ENCODE measurements at places on chromosomes 6 and 20.

DNA sequence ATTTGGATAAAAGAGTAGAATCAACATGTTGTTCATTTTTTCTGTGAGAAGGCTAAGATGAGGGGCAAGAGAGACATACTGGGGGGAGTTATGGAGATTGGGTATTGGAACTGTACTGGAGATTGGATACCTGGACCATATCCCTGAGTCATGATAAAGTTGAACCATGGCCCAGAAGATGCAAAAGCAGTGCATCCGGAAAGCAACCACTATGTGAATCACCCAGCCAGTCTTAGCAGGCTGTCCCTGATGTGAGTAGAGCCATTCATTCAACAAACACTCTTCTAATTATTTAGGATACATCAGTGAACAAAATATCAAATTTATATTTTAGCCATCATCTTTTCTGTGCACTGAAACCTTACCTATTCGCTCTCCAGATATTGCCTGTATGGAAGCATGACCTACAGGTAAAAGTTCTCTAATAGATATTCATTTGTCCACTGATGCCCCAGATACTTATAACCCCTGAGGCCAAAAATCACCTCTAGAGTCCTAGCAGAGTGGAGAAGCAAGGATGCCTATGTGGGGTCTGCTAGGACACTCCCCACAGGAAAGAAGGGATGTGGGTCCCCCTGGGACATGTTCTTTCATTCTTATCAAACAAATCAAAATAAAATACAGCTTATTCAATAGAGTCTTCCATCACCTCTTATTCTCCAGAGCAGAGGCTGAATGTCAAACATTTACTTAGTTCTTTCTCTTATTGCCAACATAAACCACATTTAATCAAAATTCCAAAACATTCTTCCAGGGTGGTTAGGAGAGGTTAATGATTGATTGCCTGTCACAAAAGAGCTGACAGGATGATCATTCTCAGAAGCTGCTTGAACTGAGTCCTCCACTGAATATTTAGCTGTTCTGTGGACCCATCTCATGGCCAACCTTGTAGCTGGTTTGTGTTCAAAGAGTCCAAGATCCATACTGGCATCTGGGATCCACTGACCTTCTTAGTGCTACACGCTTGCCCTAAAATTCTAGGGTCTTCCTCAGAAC, 37.0 kb upstream of the PKHD1 start:
- no peak for DNase-seq

DNA sequence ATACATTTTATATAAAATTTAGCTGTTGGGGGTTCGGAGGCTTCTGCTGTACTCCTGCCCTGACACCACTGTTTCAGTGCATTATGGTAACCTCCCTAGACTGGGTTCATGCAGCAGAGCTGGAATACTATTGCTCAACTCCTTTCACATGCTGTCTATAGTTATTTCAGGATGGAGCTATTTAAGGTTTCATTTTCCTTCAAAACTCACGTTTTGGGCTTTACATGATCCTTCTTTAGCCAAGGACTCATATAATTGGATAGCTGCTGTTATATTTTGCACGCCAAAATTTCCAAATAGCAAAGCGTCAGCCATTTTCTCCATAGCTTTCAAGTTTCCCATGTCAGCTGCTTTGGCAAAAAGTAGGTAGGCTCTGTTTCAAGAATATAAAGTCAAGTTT, 76.8 kb downstream of the SEL1L2 start:
- no peak for DNase-seq

DNA sequence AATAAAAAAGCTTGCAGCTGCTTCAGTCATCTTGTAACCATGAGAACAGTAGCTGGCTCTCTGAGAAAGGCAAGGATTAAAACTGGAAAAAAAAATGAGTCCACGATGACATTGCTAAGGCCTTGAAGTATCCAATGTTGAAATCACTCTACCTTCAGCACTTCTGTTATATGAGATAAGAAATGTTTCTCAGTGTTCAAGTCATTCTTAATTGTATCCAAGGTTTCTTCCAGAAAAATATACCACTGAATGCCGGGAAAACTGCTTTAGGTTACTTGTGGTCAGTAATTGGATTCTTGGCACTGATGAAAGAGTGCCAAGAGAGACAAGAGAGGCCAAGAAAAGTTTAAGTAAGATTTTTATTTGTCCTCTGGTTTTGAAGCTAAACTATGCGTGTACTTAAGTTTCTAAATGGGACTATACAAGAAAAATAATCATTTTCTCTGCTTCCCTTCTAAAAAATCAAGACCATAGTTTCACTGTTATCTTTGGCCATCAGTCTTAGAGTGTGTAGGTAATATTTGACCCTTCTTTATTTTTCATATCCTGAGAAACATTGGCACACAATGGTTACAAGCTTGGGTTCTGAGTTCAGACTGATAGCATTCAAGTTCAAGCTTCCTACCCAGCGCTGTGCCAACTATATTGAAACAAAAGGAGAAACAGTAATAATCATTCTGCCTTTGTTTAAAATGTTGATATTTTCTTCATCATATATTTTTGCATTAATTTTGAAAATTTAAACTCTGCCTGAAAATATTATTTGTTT, 84.6 kb downstream of the TRDN start:
- no peak for DNase-seq

GRCh38 chr20:20668639-20669038, 43.8 kb downstream of the RALGAPA2 start:
- no peak for DNase-seq

- DNase-seq: no peak
These were observed 274.8 kb upstream of the RGS17 start for GRCh38 chr6:153405931-153406330.

DNA sequence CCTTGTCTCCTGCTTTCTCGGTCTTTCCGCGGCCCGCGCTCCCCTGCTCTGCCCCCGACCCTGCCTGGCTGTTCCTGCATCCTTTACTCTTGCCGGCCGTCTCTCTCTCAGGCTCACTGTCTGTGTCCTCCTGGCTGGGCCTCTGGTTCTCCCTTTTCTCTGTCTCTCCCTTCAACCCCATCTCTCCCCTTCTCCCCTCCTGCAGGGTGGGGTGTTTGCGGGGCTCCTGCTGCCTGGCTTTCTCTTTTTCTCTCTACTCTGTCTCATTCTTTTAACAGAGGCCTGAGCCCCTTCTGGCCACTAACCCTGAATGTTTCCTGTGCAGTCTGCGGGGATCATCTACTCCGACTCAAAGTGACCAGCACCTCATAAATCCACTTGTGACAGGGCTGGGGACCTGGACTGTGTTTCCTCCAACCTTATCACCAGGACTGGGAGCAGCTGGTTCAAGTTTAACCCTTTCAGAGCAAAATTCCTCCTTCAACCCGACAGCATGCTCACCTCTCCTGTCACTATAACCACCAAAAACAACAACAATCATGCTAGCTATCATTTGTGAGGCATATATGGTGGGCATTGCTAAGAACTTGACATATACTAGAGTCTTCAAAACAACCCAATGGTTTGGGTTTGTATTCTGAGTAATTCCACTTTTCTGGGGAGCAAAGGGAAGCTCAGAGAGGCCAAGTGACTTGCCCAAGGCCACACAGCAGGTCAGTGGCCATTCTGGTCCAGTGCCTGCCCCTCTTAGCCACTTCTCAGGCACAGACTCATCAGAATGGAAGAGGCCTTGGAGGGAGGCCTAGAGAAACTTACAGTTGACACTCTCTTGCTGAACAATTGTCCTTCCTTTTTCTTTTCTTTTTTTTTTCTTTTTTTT, 811 bp upstream of the RSPO4 start:
- no peak for DNase-seq

GRCh38 chr6:44935693-44936300, 392.3 kb upstream of the RUNX2 start:
- no peak for DNase-seq

DNA sequence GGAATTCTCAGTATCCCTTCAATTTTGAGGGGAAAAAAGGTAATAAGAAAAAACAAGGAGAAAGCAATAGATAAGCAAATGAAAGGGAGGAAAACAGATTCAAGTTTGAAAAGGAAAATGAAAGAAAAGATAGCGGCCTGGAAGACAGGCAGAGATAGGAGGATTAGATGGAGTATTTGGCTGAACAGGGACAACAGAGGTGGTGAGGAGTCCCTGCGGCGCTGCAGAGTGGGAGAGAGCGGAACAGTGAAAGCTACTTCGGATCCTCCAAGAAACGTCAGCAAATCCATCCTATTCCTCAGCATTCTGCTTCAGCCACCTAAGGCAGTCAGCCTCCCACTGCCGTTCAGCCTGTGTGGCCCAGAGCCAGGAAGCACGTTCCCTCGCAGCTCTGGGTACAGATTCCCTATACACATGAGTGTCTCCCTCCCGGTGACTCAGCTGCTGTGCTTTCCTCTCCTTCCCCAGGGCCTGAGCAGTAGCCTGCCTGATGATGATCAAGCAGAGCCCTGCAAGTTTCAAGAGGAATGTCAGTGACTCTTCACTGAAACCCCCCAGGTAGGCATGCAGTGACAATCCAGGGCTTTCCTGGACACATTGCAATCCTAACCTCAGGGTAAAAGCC, 43.4 kb upstream of the CDYL start:
- DNase-seq: no peak

All from NCI-H187 (cell line).